ENCODE measurements at places on chromosomes 6 and 20.

DNA sequence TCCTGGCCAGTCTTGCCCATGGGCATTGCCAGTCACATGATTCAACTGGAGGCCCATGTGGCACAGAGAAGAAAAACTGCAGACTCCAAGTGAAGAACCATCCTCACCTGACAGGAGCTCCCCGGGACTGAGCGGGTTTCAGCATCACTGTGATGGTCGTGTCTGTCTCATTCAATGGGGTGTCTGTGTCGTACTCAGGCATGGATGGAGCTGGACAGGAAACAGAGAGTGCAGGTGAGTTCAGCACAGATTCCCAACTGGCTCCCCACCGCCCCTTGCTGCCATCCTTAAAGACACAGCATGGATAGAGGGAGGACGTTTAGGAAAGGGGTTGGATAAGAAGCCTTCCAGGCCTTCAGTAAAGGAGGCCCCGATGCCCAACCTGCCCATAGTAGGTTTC lies 732.3 kb upstream of the CHD6 start:
- no peak for DNase-seq

- DNase-seq: no peak
These were observed 6.0 kb upstream of the NPBWR2 start for GRCh38 chr20:64113444-64113775.

DNA sequence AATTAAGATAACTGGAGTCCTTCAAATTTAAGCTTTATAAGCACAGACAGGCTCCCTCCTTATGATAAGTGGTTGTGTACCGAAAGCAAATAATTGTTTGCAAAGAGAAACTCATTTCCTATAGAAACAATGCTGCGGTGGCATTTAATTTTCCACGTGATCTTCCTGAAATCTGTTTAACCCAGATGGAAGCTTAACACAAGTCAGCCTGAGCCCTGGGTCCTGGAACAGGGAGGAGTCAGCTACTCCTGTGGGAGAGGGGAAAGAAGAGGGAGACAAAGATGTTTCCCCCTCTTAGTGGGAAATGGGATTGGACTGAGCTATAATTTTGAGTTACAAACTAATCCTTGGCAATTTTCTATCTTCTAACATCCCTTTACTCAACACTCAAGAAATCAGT lies 136.5 kb downstream of the ELOVL4 start:
- no peak for DNase-seq

- DNase-seq: no peak
These were observed 126.6 kb upstream of the SPACA1 start for GRCh38 chr6:87921034-87921433.

- no peak for DNase-seq
These were observed 193.2 kb downstream of the ARHGAP18 start for GRCh38 chr6:129516787-129517186.

DNA sequence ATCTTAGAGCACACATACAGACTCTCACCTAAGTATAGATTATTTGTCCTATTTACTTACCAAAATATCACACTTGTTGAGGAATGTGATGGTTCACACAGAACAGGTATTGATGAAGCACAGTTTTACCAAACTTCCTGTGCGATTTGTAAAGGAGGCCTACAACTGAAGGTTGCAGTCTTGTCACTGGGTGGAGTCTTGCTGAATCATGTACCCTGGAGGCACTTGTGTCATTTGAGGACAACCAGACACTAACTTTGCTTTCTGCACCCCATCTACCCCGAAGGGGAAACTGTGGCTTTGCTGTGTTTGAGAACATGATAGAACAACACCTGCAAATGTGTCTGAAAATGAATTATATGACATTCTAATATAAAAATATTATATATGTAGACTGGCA lies 32.4 kb upstream of the HINT3 start:
- no peak for DNase-seq

- DNase-seq: no peak
These were observed 21.9 kb downstream of the VEGFA start for GRCh38 chr6:43791745-43792422.

GRCh38 chr20:47971058-47971791 lies 185.9 kb upstream of the SULF2 start:
- no peak for DNase-seq

DNA sequence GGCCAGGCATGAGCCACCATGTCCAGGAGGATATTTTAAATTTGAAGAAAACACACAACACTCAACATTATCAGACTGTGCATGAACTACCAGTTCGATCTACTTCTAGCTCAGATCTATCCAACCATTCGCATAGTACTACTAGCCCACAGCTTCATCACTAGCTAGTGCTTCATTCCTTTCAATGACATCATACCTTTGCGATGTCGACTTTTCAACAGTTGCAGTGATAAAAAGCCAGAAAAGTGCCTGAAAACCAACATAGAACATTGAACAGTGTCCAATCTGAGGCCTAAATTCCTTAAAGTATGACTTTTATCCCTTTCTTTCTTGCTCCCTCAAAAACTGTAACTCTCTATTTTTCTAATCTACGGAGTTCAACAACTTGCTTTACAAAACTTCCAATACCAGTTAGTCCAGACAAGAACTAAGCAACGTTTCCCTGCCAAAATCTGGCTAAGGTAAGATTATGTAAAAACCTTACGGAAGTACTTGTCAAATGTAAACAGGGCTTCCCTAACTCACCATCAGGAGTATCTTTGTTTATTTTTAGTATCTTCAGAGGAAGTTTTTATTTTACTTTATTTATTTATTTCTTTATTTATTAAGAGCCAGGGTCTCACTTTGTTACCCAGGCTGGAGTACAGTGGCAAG lies 434.0 kb upstream of the JARID2 start:
- no peak for DNase-seq

DNA sequence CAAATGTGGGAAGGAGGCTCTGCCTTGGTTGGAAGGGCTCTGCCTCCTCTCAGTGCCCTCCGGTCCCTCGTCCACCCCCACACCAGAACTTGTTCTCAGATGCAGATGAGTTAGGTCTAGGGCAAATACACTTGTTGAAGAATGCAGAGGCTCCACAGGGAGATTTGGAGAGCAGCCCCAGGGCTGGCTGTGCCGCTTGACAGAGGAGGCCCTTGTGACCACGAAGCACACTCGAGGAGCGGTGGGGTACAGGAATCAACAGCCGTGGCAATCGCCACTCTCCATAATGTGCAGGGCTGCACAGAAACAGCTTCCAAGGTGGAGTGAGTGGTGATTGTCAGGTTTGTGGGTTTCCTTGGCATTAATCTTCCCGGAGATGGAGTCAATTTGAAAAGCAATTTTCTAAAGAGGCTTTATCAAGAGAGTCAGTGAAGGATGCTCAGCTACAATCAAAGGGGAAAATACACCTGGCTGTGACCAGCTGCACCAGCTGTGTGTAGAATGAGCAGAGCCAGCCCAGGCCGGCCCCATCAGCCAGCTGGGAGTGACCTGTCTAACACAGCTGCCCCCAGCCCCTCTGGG lies 59.5 kb downstream of the BFSP1 start:
- no peak for DNase-seq

DNA sequence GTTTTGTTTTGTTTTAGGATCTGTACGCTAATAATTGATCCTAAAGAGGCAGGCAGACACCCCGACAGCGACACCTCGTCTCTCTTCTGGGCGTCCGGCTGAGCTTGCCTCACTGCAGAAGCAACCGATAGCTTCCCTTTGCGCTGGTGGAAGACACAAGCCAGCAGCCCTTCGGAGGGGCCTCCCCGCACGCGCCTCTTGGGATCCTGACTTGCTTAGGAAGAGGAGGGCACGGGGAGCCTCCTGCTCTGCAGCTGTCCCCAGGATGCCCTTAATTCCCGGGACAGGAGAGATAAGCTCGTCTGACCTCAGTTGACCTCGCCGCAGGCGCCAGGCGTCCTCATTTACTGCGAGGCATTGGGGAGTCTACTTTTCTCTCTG lies 94.0 kb downstream of the CD83 start:
- DNase-seq: peak; percentile 65

- no peak for DNase-seq
These were observed 603 bp downstream of the TASP1 start for GRCh38 chr20:13638162-13638495.

DNA sequence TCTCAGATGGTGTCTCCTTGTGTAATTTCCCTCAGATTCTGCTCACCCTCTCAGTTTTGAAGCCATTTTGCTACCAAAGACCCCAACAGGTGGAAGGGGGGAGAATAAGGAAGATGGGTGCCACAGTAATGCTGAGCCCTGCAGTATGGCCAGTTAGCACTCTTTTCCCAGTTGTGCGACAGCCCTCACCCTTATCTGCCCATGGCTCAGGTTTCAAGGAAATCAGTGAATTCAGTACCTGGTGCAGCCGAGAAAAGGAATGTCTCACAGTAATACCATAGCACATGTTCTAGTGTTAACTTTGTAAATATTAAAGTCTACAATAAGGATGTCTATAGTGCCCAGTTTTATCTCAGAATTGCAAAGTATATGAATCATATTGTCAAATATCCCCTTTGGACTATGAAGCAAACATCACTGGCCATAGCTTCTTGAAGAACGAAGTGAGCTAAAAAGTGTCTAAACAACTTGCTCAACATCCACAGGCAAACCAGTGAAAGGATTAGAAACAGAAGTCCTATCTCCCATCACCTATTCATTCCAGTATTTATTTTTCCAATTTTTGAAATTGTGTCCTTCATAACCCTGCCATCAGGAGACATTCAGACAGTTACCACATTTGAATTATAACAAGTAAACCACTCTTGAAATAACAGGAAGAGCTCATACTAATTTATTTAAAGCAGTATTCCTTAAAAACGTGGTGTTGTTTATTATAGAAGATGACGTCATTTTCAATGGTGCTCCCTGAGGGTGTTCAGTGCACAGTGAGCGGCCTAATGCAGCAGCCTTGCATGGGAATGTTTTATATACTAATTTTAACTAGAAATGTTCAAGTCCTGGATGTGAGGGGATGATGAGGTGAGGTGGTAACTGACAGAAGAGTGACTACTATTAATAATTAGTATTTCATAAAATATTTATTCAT lies 366.2 kb downstream of the TFAP2A start:
- no peak for DNase-seq

- no peak for DNase-seq
These were observed 142.9 kb downstream of the LRFN2 start for GRCh38 chr6:40444312-40444711.

GRCh38 chr20:16553684-16554083 lies 19.6 kb downstream of the KIF16B start:
- no peak for DNase-seq

DNA sequence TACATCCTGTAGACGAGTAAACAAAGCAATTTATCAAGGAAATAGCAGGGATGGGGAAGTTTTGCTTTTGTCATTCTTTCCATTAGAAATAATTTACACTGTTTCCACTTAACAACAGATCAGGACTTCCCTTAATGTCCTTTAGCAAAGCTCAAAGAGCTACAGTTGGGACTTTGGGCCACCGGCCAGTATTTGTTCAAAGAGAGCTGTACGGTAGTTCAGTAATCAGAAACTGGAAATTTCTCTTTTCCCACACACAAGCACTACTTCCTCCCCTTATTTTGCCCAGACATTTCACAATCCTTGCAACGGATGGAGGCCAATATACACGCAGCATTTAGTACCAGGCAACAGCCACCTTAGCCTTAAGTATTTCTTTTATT lies 12.1 kb upstream of the HINT3 start:
- DNase-seq: no peak

DNA sequence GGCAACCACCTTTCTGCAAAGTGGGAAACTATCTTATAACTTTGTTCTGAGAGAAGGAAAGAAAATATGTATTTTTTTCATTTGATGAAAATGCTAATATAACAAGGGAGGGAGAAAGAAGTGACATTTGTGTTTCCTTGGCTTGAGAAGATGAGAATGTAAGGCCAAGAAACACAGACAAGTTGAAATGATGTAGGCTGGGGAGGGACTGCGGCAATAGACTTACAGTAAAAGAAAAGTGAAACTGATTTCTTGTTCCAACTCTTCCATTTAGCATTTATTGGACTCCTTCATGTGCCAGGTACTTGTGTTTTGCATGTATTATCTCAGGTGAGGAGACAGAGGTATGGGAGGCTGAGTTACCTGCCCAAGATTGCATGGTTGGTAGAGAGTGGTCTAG lies 130.9 kb downstream of the CARMIL1 start:
- DNase-seq: no peak

- DNase-seq: no peak
These were observed 9.7 kb downstream of the NOL7 start for GRCh38 chr6:13624871-13625288.

DNA sequence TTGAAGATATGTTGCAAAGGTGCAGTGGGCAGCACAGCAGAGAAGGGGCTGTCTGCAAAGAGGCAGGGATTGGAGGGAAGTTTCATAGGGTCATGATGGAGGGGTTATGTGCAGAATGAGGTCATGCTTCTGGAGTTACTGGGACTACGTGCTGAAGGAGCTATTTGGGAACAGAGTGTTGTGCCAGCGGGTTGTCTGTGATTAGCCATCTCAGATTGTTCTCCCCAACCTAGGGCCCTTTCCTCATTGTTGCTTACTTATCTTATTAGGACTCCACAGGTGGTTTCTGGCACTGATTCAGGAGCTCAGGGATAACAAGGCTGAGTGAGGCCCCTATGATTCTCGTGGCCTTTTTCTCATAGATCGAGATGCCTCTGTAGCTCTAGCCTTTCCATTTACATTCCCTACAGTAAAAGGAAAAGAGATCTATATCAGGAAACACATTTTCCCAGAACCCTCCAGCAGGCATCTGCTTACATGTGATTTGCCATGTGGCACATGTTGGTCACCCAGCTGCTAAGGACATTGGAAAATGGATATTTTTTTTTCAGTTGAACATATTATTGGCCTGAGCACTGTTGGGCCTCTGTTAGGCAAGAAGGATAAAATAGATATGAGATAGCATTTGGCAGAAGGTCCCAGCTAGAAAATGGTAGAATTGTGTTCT lies 429.6 kb upstream of the PLCB4 start:
- DNase-seq: no peak

DNA sequence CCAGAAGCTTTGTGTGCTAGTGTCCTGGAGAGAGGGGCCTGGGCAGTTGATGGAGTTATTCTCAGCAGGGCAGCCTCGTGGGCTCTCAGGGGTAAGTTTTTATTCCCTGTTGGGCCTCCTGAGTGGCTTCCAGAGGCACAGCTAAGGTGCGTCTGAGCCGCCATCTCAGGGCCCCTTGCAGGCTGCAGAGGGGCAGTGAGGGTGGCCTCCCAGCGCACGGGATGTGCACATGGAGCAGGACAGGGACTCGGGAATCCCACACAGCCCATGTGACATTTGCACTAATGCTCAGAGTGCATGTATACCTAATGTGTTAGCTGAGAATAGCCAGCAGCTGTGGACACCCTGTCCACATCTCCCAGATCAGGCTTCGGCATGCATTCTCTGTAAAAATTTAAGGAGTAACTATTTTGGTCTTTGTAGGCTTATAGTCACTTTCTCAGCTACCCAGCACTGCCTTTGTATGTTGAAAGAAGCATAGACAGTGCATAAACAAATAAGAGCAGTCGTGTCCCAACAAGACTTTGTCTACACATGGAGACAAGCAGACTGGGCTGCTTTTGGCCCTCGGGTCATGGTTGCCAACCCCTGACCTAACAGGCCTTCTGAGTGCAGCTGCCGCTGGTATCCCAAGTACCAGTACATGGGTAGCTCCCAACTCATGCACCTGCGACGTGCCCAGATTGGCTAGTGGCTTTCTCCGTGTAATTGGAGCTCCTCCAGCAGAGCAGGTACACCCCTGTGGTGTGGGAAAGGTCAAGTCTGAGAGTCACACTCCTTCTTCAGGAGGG lies 18.6 kb upstream of the CST9L start:
- DNase-seq: no peak

Data from SK-N-MC (cell line).